Fibroblast of skin of scalp (primary cell): ENCODE measurements at places on chromosomes 16 and 17.

DNA sequence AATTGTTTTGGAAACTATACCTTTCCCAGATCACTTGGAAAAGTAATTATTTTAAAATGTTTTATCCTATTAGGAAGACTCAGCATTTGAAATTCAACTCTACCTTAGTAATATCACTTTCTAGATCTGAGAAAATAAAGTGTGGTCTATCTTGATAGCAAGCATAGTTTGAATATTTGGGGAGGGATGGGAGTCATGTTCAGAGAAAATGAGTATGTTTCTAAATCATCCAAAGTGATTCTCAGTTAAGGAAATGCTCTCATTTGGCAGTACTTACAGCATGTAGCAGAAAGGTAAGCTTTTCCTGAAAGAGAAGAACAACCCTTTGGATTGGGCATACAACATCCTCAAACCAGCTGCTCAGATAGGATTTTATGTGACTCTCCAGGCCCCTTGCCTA, 6.9 kb downstream of the C17orf75 start:
- no peak for DNase-seq

- DNase-seq = no peak
Observed at GRCh38 chr17:3976675-3977171, 12.5 kb upstream of the ATP2A3 start.

- no peak for DNase-seq
Observed at GRCh38 chr17:12979246-12979645, 38.6 kb downstream of the ELAC2 start.

GRCh38 chr17:79023180-79023705, 726 bp upstream of the C1QTNF1 start:
- DNase-seq = no peak

DNA sequence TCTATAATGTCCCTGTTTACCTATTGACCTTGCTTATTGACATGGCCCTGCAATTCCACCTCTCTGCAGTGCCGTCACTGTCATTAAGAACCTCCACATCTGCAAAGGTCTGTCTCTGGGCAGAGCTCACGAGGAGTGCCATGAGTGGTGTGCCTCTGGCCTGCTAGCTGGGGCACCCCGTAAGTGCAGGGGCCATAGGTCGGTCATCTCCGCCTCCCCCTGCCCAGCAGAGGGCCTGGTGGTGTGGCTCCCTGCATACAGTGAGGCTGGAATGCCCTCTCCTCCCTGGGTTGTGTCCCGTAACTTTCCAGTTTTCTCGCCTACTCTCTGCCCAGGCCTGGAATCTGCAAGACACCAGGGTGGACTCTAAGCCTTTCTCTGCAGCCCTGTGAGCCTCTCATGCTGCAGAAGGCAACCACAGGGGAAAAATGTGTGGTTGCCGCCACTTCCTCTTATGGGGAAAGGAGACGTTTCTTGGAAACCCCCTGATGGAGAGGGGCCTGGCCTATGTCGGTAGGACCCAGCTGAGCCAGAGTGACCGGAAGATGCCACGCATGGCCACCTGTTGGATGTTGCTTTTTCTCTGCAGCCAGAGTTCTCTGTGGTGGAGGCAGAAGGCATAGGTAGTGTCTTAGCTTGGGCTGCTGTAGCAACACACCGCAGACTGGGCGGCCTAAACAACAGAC, 2.7 kb upstream of the SNX20 start:
- DNase-seq = no peak

GRCh38 chr17:40417258-40417608, 463 bp downstream of the TOP2A start:
- DNase-seq = peak; percentile 12

GRCh38 chr16:3655396-3656159, 1.1 kb downstream of the DNASE1 start:
- DNase-seq = no peak

DNA sequence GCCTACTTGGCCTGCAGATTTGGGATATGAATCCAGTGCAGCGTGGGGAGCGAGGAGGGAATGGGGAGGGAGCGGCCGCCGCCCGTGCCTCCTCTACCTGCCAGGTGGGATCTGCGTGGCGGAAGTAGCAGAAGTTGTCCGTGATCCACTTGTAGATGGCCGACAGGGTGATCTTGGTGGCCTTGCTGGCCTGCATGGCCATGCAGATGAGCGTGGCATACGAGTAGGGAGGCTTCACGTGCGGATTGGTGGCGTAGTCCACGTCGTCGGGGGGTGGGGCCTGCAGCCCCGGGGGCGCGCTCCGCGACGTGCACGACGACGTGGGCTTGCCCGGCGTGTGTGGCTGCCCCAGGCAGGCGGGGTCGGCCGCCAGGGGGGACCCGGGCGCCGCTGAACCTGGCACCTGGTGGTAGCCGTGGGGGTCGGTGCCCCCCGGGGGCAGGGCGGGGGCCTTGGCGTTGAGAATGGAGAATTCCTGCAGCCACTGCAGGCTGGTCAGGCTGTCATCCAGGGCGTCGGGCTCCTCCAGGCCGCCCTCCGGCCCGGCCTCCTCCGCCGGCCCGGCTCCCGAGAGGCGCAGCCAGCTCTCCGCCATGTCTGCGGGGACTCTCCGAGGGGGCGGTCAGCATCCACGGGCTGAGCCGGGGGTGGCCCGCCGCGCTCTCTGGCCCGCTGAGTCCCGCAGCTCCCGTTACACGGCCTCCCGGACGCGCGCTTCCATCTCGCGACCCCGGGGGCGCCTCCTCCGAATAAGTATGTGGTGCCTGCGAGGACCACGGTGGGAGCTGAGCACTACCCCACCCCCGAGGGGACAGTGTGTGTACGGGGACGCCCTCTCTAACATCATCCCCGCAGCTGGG, 1.0 kb downstream of the FOXJ1 start:
- no peak for DNase-seq

- peak; percentile 92 for DNase-seq
Observed at GRCh38 chr16:22787466-22788192, 26.3 kb upstream of the HS3ST2 start.

- no peak for DNase-seq
Observed at GRCh38 chr16:20102521-20102920, 28.8 kb upstream of the GPR139 start.

DNA sequence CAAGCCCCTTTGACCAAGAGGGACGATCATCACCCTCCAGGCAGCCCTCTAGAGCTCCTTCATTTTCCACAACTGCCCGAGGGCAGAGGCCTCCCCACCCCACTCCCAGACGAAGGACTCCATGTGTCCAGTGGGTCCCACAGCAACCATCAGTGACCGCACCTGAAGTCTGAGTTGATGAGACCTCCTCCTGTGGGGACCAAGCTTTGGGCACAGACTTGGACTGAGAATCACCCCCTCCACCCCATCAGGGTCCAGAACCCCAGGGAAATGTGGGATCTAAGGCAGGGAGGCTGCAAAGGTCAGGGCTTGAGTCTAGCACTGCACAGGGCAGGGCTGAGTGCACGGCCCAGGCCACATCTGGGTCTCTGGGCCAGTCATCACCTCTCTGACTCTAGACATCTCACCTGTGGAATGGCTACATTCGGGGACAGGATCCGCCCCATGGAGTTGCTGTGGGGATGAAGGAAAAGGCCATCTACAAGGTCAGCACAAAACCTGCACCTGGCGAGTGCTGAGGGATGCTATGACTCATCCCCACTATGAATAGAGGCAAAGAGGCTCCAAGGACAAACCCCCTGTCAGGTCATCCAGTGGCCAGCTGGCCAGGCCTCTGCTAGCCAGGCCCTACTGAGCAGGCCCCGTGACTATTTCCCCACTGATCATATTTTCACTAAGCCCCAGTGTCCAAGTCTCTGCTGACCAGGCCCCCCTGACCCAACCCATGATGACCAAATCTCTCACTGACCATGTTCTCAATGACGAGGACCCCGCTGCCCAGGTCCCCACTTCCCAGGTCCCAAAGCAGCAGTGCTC, 38.4 kb downstream of the TNFRSF13B start:
- no peak for DNase-seq

DNA sequence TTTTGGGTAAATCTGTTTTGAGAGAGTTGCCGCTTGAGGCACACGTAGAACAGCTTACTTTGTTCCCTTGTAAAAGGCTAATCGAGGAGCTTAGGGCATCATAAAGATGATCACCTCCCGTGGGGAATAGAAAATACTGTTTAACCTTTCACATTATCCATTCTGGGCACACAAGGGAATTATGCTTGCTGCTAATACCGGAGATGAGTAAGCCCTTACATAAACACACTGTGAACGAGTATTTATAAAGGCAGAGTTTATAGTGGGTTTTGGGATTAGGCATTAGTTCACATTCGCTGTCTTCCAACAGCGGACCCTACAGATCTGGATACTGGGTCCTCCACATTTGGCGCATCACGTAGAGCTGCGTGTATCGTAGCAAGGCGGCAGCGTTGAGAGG, 51.2 kb upstream of the CNTNAP4 start:
- no peak for DNase-seq

- DNase-seq = no peak
Observed at GRCh38 chr16:57730771-57731730, 4.5 kb upstream of the KATNB1 start.

DNA sequence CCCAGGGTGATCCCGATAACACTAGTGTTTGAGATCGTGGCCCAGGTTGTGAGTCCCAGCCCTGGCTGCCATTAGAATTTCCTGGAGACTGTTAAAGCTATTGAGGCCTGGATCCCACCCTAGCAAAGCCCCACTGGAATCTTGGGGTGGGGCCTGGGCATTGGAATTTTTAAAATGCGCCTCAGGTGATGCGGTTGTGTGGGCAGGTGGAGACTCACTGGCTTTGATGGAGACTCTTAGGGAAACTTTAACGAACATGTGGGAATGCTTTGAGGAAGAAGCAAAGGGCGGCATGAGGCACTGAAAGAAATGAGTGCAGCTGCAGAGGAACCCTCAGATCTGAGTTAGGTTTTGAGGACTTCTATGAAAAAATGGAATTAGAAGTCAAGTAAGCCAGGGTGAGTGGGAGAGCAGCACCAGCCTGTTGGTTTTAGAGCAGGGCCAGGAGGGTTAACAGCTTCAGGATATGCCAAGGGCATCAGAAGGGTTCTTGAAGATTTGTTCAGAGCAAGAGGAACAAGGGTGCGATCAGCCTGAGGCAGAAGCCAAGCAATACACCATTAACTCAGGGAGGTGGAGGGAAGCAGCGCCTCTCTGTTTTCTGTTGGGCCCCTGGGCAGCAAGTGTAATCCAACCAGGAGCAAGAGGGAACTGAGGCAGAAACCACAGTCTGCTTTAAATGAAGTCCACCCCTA, 42.5 kb downstream of the KSR1 start:
- no peak for DNase-seq

- peak; percentile 86 for DNase-seq
Observed at GRCh38 chr17:78329263-78330059, 30.4 kb downstream of the SOCS3 start.

DNA sequence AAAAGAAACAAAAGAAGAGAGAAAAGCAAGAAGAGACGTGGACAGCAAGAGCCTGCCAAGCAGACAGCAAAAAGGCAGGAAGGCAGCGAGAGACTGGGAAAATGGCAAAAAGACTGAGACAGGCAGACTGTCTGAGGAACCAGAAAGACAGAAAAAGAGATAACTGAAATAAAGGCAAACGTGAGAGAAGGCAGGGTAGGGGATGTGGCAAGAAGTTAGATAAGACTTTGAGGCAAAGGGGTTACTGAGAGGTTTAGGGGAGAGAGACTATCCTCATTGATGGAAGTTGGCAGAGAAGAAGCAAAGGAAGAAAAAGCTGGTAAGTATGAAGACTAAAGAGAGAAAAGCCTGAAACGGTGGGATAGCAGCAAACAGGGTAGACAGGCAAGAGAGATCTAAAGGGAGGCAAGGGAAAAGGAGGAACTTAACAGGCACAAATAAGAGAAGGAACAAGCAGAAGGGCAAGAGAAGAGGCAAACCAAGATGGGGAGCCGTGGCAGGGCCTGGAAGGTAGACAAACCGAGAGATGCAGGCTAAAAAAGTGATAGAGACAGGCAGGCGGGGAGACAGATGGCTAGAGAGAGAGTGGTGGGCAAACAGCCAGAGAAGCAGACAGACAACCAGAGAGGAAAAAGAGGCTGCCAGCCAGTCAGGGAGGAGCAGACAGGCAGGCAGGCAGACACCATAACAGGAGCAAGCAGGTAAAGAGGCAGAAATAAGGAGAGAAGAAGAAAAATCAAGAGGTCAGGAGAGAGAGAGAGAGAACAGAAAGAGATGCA, 7.1 kb upstream of the CHD3 start:
- DNase-seq = peak; percentile 22

GRCh38 chr17:67246403-67246652, 1.3 kb upstream of the HELZ start:
- DNase-seq = no peak

GRCh38 chr17:12985431-12986293, 32.2 kb downstream of the ELAC2 start:
- peak; percentile 67 for DNase-seq

DNA sequence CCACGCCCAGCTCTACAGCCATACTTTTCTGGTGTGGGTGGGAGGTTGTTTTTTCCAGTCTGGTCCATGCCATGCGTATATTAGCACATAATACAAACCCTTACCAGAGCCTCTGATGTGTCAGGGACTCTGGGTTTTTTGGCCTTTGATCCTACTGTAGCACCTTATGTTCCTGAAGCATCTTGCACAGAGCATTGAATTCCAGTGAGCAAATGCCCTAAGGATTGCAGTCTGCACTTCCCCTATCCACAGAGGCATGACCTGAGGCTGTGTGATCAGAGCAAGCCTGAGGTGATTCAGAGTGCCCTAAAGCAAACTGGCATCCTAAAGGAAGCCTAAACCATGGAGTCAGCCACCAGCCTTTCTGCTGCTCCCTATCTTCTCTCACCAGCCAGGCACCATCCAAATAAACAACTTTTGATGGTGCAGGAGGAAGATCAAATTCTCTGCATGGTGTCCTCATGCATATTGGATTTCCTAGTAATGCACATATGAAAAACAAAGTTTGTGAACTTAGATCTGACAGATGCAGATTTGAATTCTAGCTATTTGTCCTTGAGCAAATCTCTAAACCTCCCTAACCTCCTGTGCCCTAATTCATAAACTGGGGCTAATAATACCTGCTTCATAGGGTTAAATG, 41.2 kb upstream of the HAS3 start:
- no peak for DNase-seq

GRCh38 chr17:74471341-74471740, 4.9 kb downstream of the CD300A start:
- DNase-seq = no peak

DNA sequence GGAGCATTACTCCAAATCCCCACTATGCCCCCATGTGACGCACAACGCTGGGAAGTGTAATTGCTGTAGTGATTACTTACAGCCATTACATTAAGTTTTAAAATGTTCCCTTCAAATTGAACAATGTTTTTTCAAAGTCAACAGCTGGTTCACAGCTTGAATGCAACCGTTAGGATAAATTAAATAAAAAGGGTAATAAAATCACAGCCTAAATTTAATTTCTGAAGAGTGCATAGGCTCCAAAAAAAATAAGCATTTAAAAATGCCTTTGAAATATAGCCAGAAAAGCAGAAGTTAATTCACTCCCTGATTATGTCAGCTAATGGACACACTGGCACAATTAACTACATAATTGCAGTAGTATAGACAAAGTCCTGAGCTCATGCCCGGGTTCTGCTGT, 50.5 kb upstream of the KDM8 start:
- DNase-seq = no peak

DNA sequence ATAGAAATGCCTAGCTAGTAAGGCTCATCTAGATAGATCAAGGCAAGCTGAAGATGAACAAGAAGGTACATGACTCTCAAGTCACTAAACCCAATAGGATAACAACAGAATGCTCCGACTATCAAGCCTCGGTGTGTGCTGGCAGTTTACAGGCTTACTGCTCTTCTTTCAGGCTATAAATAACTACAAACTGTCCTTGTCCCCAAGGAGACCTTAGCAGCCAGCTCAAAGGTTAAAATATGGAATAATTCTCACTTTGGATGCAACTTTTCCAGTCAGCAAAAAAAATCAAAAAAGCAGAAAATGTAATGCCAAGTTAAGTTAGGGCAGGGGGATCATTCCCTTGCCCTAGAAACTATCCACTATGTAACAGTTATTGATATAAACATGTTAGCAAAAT, 44.6 kb downstream of the SPOP start:
- no peak for DNase-seq
